ENCODE measurements at places on chromosomes 5 and 9.
A peak's percentile ranks its signal among the peaks of the same experiment; 100 is the strongest.

GRCh38 chr5:132456296-132456986 is 34.1 kb downstream of the IRF1 start:
- DNase-seq = no peak

DNA sequence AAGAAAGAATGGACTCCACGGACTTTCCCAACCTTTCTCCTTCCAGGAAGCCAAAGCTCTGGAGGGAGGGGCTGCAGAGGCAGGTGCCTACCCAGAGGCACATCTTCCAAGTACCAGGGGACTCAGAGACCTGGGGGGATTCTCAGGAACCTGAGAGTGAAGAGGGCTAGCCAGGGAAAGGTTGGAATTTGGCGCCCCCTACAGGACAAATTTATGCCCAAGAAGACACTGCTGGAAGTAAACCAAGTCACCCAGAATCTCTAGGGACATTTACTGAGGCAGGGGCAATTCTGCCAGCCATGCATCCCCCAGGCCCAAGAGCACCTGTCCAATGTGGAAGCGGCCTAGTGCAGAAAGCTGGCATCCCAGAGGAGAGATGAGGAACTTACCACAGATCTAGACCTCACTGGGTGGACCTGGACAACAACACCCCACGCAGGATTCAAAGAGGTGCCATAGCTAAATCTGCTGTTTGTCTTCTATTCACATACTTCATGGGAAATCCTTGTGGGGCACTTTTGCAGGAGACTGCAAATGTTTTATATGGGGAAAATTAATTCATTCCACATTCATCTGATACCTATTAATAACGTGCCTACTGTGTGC is 25.9 kb upstream of the IDNK start:
- DNase-seq = no peak

DNA sequence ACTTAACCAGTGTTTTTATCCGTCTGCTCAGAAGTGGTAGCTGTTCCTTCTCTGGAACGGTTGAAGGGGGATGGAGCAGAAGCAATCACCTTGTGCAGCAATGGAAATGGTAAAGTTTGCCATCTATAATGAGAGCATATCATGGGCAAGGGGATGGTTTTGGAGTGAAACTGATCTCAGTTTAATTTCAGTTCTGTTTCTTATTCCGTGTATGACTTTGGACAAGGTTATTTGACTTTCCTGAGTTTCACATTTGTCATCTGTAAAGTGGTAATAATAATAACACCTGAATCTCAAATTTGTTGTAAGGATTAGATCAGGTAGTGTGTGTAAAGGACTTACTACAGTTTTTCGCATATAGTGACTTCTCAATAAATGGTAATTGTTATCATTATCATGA is 106.1 kb downstream of the PCSK1 start:
- no peak for DNase-seq

GRCh38 chr5:109956884-109957283 is 267.2 kb downstream of the MAN2A1 start:
- peak; percentile 8 for DNase-seq

- DNase-seq = no peak
Observed at GRCh38 chr5:137176126-137176525, 323.0 kb downstream of the SPOCK1 start.

- DNase-seq = no peak
Observed at GRCh38 chr5:168892618-168893186, 313.5 kb upstream of the PANK3 start.

- no peak for DNase-seq
Observed at GRCh38 chr5:168174376-168174775, 117.1 kb upstream of the WWC1 start.

DNA sequence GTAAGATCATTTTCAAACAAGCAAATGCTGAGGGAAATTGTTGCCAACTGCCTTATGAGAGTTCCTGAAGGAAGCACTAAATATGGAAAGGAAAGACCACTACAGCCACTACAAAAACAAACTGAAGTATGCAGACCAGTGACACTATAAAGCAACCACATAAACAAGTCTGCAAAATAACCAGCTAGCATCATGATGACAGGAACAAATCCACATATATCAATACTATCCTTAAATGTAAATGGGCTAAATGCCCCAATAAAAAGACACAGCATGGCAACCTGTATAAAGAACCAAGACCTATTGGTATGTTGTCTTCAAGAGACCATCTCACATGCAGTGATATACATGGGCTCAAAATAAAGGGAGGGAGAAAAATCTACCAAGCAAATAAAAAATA is 113.2 kb downstream of the DTWD2 start:
- no peak for DNase-seq

- no peak for DNase-seq
Observed at GRCh38 chr9:38257626-38258215, 134.8 kb upstream of the ALDH1B1 start.

GRCh38 chr9:94639999-94640376 is 670 bp upstream of the FBP1 start:
- DNase-seq = no peak

DNA sequence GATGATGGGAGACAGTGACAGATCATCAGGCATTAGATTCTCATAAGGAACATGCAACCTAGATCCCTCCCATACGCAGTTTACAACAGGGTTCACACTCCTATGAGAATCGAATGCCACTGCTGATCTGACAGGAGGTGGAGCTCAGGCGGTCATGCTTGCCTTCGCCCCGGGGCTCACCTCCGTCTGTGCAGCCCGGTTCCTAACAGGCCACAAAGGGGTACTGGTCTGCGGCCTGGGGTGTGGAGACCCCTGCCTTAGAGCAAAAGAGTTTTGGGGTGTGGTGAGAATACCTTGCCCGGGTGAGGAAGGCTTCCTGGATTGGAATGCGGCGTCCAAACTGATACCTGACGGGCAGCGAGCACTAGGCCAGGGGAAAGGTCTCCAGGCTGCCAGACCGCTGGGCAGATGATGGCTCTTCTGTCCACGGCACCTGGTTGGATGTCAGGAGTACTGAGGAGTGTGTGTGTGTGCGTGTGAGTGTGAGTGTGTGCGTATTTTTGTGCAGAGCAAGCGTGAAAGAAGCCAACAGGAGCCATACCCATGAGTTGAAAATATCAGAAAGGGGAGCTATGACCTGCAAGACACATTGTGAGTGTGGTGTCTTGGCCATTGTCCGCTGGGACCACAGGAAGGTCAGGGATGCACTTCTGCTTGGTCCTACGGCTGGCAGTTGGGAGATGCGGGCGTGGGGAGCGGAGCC is 55.4 kb downstream of the ACER2 start:
- DNase-seq = no peak

GRCh38 chr9:14831074-14831473 is 79.2 kb downstream of the FREM1 start:
- DNase-seq = no peak

- DNase-seq = no peak
Observed at GRCh38 chr5:3601061-3601710, 5.6 kb downstream of the IRX1 start.

DNA sequence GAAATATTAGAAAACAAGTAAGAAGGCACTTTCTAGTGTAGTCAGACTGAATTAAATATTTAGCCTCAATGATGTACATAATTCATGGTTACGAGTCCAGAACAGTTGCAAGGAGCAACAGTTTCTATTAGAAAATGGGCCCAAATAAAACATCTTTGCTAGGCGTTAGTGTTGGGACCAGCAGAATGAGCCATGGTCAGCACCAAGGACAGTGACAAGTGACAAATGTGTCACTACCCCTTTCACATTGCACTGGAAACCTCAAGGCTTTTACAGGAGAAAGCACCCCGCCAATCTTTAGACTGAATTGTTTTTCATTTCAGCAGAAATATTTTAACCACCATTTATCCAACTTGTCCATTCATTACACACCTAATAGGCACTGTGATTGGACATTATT is 301.3 kb upstream of the ADCY2 start:
- peak; percentile 3 for DNase-seq

DNA sequence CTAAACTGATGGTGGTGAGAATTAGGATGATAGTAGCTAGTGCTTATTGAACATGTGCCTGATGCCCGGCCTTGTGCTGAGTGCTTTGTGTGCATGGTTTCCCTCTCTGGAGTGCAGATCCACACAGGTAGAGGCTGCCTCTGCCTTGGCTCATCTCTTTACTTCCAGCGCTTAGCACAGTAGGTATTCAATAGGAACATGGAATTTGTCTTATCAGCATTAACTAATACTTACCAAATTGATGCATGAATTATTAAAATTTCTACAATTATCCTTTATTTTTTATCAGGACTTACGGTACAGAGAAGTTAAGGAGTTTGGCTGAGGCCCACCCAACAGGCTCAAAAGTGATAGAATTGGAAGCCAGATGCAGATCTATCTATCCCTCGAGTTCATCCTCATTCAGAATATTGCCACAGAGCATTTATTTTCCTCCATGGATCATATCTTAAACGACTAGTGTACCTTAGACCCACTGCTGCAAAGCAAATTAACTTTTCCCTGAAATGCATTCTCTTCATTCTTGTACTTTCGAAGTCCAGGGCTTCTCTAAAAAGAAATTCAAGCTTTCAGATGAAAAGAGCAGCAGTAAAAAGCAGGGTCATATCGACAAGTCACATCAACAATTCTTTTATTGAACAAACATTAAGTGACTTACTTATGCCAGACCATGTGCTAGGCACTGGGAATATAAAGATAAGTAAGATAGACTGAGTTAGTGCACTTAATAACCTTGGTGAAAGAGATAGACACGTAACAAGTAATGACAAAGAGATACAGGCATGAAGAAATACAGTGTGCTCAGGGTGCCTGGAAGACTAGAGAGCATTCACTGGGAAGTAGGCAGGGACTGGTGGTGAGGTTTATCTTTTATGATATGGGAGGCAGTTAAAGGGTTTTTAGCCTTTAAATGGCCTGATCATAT is 290.0 kb downstream of the ARRDC3 start:
- no peak for DNase-seq

- no peak for DNase-seq
Observed at GRCh38 chr5:3526551-3527185, 69.0 kb upstream of the IRX1 start.

DNA sequence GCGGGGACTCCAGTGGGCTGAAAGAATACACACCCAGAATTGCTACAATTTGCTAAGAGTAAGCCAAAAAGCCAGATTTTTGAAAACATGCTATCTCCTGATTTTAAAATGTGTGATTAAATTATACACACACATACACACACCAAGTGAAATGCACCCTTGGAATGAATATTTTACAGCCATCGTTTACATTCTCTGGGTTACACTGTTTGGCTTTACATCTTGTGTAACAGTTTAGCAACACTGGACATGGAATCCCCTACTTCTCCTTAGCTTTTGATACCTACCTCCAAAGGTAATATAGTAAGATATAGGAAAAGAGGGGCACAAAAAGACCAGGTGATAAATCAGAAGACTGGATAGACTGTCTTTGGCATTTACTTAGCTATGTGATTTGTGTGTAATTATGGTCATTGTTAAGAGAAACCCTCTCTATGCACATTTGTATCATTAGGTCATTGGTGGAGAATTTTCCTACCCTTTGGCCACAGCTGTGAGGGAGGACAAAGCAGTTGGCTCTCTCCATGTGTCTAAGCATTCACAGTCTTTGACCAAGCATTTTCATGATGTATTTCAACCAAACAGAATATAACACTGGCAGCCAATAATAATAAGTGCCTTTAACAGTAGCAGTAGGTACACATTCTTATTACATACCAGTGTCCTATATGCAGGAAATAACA is 7.6 kb downstream of the SVEP1 start:
- DNase-seq = no peak

GRCh38 chr9:112048924-112049691 is 126.0 kb downstream of the SUSD1 start:
- no peak for DNase-seq
